H9 (cell line): ENCODE measurements at places on chromosomes 2 and 18.

- no peak for DNase-seq
These were observed 19.4 kb downstream of the TMEM87B start for GRCh38 chr2:112074506-112074905.

DNA sequence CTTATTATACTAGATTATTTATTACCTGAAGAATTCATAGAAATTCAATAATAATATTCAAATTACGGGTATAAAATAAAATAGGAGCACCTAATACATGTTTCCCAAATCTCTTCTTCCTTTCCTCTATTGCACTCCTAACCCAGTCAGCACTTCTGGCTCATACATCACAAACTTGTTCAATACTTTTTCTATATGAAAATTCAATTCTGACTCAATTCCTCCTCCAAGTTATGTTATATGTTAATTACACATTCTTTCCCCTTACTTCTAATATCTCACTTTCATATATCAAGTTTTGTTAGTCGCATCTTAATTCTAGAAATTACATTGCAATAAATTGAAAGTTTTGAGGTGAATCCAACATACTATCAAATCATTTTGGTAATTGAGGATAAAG lies 17.9 kb upstream of the COL3A1 start:
- DNase-seq, result no peak

- no peak for DNase-seq
These were observed 14.6 kb downstream of the TMSB10 start for GRCh38 chr2:84919885-84920580.

- DNase-seq, result no peak
These were observed 1.0 kb upstream of the KYNU start for GRCh38 chr2:142876423-142876822.

- DNase-seq, result no peak
These were observed 78.2 kb upstream of the UGP2 start for GRCh38 chr2:63763391-63763941.

GRCh38 chr18:9188359-9189231 lies 52.0 kb downstream of the ANKRD12 start:
- DNase-seq, result no peak

DNA sequence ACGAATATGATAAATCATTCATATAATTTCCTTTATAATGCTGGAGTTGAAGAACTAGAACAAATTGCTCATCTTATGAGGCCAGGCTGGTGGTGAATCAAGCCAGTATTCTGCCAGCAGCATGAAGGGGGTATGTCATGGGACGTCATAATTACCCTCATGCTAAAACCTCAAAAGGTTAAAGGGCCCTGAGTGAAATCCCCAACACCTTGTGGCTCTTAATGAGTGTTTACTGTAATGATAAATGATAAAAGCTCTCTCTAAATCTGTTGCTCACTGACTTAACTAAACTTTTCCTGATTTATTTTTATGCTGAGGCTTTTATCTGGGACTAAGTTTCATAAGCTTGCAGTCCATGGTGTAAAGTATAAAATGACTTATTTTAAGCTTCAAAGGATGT lies 18.3 kb upstream of the NEDD4L start:
- no peak for DNase-seq

DNA sequence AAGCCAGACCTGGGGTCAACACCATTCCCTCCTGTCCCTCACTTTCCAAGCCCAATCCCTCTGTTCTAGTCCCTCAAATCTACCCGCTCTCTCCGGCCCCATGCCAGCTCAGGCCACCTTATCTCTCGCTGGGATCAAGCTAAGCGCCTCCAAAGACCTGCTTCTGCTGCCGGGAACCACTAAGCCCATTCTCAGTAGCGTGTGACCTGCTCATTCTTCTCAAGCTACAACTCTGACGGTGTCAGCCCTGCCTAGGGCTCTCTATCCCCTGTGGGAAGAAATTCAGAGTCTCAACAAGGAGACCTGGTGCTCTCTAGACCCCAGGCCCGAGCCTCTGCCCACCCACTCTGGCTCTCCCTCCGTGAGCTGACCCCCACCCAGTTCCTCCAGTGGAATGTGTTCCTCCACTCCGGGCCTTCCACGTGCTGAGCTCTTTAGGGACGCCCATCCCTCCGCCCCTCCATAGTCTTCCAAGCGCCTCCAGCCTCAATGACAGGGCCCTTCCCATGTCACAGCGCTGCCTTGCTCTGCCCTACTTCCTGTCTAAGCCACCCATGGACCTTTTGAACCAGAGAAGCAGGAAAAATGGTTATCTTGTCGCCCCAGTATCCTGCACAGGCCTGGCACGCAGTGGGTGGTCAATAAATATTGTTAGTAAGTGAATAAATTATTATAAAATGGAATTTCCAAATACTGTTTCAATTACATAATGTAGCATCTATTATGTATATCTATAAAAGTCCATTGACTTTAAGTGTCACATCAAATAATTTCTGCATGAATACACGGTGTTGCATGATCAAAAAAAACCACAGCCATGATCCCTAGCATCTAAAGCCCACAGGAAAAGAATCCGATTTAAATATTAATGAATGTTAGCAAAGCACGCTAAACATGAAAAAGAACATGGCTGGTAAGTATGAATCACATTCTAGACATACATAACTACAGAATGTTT lies 127.6 kb downstream of the ZNF516 start:
- DNase-seq, result no peak

- no peak for DNase-seq
These were observed 463.7 kb upstream of the FSIP2 start for GRCh38 chr2:185274718-185275484.

DNA sequence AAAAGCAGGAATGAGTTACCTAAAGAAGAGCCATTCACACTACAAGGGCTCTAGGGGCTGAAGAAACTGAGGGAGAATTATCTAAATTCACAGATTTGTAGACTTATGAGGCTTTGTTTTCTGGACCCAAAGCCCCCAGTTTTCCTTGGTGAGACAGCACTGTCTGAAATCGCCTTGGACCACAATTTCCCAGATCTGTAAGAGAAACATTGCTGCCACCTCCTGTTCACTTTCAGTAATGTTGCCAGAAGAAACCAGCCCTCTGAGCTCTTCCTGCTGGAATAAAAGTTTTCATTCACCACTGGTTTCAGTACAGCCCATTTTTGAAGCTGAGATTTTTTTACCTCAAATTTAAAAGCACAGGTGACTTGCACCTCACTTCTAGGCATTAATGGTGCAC lies 169.2 kb downstream of the CDH20 start:
- peak; percentile 50 for DNase-seq

DNA sequence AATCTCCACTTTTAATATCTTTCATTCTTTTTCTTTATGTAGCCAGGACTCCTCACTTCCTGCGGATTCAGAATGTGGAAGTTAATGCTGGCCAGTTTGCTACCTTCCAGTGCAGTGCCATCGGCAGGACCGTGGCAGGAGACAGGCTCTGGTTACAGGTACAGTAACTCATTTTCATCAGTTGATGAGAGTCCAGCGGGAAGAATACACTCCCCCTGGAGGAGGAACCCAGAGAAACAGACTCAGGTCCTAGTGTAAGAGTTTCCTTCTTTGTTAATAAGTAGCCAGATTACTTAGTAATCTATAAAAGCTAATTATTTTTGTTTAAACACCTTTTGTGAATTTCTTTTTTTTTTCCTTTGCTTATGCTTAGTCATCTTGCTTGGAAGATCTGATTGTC lies 359.4 kb downstream of the PTPRM start:
- peak; percentile 43 for DNase-seq

- DNase-seq, result no peak
These were observed 28.0 kb upstream of the BARD1 start for GRCh38 chr2:214837466-214837865.
